ENCODE measurements at places on chromosomes 3 and 15.
A peak's percentile ranks its signal among the peaks of the same experiment; 100 is the strongest.

- no peak for DNase-seq
Observed at GRCh38 chr3:161859865-161860450, 363.4 kb downstream of the OTOL1 start.

GRCh38 chr3:38823722-38824121 is 7.7 kb upstream of the SCN10A start:
- DNase-seq = no peak

DNA sequence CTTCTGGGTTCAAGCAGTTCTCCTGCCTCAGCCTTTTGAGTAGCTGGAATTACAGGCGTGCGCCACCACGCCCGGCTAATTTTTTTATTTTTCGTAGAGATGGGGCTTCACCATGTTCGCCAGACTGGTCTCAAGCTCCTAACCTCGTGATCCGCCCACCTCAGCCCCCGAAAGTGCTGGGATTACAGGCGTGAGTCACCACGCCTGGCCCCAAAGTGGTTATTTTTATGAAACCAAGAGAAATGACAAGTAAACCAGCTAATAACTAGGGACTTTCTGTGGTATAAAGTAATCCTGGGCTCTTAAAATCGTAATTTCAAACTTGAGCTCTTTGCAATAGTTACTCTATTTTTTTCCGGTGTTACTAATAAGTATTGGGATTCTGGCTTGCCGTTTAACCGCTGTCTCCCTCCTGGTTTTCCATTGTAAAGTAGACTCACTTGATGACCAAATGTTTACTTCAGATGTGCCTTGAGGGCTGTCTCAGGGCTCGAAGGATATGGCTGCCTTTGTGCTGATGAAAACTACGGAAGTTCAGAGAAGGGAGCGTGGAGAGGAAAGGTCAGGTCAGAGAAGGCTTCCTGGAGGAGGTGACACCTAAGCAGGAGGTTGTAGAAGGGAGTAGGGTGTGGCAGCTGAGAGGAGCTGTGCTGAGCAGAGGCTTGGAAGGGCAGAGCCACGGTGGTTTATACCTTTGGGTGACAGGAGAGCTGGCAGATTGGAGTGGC is 4.2 kb downstream of the ZSCAN2 start:
- no peak for DNase-seq

GRCh38 chr3:141485641-141486495 is 959 bp upstream of the RASA2 start:
- DNase-seq = no peak

DNA sequence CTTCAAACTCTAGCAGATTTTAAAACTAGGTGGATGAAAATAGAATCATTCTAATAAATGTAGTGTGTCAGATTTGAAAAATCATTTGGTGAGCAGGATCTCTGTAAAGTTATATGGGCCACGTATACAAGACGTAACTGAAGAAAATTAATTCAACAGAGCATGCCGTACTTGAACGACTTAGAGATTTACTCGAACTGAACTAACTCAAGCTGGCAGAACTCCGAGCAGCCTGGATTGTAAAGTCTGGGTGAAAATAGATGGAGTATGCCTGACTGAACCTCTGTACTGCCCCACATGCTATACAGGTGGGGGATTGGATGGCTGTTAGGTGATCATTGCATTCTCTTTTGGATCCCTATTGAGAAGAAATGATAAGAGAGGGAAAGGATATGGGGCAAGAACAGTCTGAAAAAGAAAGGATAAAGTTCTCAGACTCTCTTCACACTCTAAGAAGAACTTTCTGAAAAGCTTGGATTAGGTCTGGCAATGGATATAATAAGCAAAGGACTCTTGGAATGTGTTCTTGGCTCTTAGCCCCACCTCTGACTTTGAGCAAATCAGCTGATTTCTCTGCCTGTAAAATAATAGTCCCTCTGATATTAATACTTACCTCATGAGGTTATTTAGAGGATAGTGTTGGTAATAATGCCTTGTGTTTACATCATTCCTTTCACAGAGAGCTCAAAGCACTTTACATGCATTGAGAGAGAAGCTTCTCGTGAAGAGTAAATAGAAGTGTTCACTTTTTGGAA is 147.5 kb downstream of the FILIP1L start:
- DNase-seq = peak; percentile 12

GRCh38 chr3:171783086-171783485 is 27.2 kb downstream of the PLD1 start:
- DNase-seq = no peak

GRCh38 chr3:12904951-12905315 is 63.6 kb upstream of the RPL32 start:
- no peak for DNase-seq

DNA sequence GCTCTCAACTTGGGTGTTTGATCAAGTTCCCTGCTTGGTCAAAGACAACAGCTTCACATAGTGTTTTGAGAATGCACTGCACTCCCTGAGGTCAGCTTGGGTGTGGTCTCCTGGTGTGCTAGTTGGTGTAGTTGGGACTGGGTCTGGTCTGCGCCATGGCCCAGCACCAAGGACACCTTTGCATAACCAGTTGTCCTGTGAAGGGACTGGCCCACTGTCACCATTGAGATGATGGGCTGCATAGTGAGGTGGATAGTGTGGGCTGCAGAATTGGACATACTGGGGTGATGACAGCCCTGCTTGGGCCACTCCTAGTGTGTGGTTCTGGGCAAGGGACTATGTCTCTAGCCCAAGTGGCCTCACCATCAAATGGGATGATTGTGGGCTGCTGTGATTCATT is 9.5 kb downstream of the RPSA start:
- DNase-seq = no peak

DNA sequence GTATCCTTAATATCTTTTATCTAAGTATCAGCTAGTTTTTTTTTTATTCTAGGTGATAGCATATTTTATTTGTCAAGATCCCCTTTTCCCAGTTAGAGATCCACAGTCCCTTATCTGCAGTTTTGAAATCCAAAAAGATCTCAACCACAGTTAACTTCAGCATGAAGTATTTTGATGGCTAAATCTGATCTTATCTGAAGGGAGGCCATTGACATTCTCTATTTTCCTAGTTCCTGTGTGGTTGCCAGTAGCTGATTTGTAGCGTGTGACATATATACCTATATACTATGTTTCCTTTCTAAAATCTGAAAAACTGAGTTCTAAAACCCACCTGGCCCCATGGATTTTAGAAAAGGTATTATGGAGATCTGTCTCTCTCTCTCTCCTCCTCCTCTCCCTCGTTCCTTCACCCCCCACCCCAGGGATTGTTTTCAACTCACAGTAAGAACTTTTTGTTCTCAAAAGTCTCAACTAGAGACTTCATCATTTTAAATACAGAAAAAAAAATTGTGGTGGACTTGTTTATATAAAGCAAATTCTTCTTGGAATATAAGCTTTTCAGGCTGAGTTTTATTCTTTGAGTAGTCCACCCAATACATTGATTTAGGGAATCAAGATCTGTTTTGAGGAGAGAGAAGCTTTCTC is 12.3 kb downstream of the TCF12 start:
- peak; percentile 19 for DNase-seq

DNA sequence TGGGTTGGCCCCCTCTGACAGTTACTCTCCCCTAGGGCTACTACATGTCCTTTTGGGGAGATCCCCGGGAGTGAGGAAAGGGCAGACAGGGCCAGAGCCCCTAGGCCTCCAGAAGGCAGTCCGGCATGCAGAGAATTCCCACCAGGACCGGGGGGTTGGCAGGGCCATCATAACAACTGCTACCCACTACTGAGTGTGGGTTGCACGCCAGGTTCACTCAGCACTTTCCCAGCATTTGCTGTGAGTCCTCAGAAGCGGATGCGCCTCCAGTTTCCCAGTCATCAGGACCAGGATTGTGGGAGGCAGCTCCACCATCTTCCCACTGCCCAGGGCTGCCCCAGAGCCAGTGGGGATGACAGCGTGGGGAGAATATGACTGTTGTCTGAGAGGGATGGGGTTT is 51.2 kb upstream of the HERC1 start:
- DNase-seq = no peak

GRCh38 chr3:87461443-87461842 is 185.1 kb upstream of the POU1F1 start:
- DNase-seq = no peak

- peak; percentile 12 for DNase-seq
Observed at GRCh38 chr15:43132830-43133429, 456 bp upstream of the TMEM62 start.

DNA sequence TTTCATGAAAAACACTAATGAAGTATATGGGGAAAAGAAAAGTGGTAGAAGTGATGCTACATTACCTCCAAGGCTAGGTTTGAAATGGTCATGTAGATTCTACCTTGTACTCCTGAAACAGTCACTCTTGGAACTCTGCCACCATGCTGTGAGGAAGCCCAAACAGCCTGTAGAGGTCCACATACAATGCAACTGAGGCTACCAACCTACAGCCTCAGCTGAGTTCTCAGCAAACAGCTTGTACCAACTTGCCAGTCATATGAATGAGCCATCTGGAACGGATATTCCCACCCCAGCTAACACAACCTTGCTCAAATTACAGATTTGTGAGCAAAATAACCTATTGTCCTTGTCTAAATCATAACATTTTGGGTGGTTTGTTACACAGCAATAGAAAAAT is 193.5 kb downstream of the ULK4 start:
- no peak for DNase-seq

- DNase-seq = no peak
Observed at GRCh38 chr3:117798221-117798620, 1088.6 kb downstream of the TUSC7 start.

DNA sequence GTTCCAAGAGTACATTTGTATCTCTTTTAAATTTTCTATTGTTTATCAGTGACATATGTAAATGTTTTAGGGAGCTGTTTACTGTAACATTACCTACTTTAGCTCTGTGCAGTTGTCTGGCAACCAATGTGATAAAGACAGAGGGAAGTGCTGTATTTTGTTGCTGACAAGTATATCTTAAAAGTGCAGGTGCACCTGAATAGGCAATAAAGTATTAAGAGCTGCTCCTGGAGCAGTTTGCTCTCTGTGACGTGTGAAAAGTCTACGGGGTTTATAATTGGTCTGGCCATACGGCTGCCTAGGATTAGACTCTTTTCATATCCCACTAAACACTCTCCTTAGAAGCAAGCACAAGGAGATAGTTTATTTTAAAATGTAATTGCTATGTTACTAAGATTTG is 178.3 kb downstream of the IGF1R start:
- no peak for DNase-seq

- DNase-seq = no peak
Observed at GRCh38 chr3:190260301-190260700, 61.9 kb downstream of the CLDN1 start.

GRCh38 chr3:196772102-196772501 is 32.4 kb downstream of the PAK2 start:
- no peak for DNase-seq

GRCh38 chr3:141426404-141427034 is 58.2 kb downstream of the ZBTB38 start:
- peak; percentile 94 for DNase-seq

DNA sequence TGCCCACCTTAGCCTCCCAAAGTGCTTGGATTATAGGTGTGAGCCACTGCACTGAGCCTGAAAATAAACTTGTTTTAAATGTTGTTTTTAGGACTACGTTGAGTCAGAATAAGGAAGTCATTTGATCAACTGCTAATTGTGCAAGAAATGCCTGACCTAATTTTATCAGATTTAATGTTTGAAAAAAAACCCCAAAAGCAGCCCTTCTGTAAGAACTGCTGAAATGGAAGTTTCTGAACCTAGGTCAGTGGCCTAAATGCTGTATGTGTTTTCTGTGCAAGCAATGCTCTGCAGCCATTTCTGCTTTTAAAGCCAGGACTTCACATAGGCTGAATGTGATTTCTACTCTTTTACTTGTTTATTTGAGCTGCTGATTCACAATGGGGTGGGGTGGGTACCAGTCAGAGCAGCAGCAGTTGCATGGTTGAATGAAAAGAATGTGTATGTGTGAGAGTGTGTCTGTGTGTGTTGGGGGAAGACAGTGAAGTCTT is 6.6 kb downstream of the GPX1 start:
- DNase-seq = peak; percentile 51

DNA sequence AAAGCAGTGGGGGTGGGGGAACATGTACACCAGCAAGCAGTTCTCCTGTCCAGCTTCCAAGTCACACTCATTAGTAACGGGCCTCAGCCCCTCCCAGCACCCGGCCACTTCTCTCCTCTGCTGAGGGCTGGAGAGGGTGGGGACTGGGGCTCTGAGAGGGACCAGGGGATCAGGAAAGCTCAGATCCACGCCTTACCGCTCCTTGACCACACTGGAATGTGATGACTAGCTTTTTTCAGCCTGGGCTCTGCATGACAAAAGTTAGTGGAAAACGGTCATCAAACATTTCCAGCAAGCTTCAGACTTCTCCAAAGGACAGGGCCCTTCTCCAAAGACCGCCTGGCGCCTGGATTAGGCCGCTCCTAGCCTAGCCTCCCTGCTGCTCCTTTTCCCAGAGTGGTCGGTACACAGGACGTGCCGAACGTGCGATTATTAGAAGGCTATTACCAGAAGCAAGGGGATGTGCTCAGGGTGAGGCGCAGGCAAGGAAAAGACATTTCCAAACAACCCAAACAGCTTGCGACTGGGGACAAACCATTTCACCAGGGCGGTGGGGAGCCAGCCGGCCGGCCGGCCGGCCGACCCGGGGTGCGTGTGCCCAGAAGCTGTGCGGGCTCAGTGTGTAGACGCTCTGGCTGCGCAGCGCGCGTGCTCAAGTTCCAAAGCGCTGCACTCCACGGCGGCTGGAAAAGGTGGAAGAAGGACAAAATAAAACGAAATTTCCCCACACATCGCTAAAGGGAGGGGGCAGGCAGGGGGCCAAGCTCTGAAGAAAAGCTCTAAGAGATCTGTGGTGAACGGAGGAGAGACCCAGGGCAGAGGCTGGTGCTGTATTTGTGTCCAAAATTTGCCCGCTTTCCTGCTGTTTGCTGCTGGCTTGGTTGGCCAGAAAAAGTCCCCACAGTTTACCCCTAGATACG is 51.0 kb upstream of the SSR3 start:
- peak; percentile 88 for DNase-seq

GRCh38 chr15:35306361-35306981 is 221.4 kb upstream of the NANOGP8 start:
- no peak for DNase-seq

DNA sequence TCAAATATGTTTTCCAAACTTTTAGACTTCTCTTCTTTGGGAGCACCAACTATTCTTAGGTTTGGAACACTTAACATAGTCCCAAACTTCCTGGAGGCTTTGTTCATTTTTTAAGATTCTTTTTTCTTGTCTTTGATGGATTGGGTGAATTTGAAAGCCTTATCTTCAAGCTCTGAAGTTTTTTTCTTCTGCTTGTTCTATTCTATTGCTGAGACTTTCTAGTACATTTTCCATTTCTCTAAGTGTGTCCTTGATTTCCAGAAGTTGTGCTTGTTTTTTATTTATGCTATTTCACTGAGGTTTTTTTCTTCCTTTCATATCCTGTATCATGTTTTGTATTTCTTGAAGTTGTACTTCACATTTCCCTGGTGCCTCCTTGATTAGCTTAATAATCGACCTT is 97.5 kb downstream of the PLSCR2 start:
- DNase-seq = no peak

DNA sequence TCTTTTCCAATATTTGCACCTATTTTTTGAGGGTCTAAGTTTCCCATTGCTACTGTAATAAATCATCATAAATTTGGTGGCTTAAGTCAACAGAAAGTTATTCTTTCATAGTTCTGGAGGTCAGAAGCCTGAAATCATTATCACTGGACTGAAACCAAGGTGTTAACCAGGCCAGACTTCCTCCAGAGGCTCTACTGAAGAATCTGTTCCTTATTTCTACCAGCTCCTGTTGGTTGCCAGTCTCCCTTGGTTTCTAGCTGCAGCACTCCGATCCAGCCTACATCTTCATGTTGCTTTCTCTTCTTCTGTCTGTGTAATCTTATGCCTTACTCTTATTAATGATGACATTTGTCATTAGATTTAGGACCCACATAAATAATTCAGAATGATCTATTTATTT is 22.0 kb upstream of the ARPP21 start:
- no peak for DNase-seq
